ENCODE measurements at places on chromosomes 13 and 19.

- DNase-seq = no peak
Measured at GRCh38 chr13:46507981-46508380, 45.0 kb upstream of the LRCH1 start.

DNA sequence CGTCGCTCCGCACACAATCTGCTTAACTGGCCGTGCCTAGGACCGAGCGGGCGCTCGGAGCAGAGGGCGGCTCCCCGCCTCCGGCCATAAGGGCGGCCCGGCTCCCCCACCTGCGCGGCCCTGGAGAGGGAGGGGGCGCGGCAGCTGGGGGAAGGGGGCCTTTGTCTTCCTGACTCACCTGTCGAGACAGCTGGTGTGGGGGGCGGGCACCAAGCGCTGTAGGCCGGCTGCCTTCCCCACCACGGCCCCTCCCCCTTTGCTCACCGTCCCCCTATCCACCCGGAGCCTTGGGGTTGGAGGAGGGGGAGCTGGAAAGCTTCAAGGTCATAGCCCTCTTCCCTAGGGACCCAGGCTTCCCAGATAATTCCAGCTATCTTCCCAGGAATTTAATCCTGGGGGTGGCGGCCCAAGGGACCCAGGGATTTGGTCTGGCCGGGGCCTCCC, 1.2 kb downstream of the VASP start:
- no peak for DNase-seq

DNA sequence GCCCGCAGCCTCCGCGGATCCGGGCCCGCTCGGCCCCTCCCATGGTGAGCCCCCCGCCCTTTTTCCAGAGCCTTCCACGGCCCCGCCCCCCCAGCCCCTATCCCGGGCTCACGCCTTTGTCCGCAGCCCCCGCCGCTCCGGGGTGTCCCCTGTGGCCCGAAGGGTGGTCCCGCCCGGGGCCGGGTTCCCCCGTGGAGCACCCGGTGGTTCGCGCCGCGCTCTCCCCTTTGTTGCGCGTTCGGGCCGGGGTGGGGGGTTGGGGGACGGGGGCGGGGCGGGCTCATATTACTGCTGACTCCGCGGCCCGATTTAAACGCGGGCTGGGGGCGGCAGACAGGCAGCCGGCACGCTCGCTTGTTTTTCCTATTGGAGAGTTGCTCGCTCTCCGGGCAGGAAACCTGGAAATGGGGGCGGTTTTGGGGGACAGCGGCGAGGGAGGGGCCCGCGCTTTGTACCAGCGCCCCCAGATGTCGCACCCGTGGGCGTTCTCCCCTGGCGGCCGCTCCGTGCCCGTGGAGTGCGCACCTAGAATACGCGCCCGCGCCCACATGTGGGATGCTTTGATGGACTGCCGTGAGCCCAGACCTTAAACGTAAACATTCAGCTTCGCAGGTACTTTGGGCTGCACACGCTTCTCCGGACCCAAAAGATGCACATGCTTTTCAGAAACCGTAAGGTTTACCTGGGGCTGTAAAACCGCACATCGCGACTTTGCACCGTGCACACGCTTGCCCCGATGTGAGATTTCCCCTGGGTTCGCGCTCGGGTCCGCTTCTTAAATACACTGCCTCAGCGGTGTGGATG, 699 bp downstream of the PTOV1 start:
- DNase-seq = no peak

DNA sequence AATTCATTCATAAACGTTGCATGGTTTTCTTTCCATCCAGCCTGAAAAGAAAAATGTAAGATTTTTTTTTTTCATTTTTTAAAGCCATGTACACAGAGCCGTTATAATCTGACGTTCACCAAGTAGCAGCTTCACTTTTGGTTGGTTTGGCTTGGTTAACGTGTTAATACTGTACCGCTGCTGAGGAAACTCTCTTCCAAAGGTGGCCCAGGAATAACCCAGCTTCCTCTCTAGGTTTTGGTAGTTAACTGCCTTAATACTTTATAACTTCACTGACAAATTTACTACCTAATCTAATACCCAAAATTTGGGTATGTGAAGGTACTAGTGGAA, 1.7 kb downstream of the INTS6 start:
- DNase-seq = no peak

GRCh38 chr13:113456116-113456702, 2.9 kb upstream of the ADPRHL1 start:
- DNase-seq = no peak

GRCh38 chr13:90633849-90634248, 713.6 kb upstream of the MIR17HG start:
- DNase-seq = no peak

GRCh38 chr13:77810878-77811277, 107.8 kb downstream of the EDNRB start:
- no peak for DNase-seq

GRCh38 chr13:111382411-111382810, 62.0 kb downstream of the TEX29 start:
- DNase-seq = no peak

All from NCI-H2227 treated with DMSO at 0.1 percent for 48 hours (cell line).